ENCODE measurements at places on chromosomes 3 and 15.
A peak's percentile ranks its signal among the peaks of the same experiment; 100 is the strongest.

DNA sequence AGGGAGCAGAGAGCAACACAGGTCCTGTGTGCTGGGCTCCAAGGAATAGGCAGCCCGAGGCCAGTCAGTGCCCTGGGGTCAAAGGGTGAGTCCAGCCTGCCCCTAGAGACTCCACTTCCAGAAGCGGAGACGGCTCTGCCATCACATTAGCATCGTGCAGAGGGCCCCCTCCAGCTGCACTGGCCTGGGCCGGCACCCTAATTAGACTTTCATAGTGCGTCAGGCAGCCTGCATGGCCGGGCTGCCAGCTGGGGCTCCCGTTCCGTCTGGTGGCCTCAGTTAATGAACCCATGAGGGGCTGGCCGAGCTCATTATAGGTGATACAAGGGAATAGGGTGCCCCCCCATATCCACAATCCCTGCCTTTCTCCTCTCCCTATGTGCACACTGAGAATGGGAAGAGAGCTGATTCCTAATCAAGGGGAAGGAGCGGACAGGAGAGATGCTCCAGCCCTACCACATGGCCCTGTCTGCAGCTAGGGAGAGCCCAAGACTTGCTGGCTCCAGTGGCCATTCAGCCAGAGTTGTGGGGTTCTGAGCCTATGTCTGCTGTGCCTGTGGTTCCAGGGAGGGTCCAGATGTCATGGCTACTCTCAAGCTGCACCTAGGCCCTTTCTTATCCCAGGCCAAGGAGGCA is 128.0 kb downstream of the SRGAP3 start:
- peak; percentile 78 for DNase-seq

GRCh38 chr3:192919901-192920300 is 2.2 kb upstream of the MB21D2 start:
- no peak for DNase-seq

- no peak for DNase-seq
Observed at GRCh38 chr3:138063416-138063815, 52.0 kb downstream of the DZIP1L start.

DNA sequence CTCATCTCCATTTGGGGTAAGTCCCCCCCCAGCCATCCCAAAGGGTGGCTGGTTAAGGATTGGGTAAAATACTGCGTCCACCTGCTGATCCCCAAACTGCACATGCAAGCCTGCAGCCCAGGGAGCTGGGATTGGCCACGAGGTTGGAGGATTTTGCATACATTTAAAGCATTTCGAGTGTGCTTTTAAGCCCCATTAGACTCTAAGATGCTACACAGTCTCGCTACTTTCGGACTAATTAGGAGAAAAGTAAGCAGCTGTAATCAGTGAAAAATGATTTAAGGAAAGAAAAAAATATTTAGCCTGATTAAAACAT is 23.9 kb downstream of the SLC6A6 start:
- DNase-seq = no peak

DNA sequence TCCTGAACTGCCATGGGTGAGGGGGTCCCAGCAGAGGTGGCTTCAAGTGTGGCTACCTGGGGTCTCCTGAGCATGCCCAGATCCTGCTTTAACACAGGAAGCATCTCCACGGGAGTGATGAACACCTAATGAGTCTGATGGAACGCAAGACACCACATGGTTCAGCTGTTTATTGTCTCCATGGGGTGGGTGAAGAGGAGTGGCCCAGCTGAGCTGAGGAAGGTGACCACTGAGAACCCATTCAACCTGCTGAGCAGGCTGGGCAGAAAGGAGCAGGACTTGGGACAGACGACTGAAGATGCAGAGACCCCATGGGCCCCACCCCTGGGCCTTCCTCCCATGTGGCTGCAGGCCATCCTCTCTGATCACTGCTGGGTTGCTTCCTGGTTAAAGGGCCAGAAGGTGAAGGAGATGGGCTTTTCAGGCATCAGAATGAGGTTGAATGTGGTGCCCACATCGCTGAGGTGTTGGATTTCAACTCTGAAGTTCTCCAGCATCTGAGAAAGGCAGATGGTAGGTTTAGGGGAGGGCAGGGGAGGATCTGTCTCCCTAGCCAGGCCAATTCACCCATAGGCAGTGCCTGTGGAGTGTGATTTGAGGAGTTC is 29.7 kb downstream of the CYP11A1 start:
- peak; percentile 18 for DNase-seq
